ENCODE measurements at places on chromosomes 4 and X. TPM values are rescaled to one million over a fixed set of nuclear protein-coding genes. Genes with fewer than 3 reads are reported as not detected.

DNA sequence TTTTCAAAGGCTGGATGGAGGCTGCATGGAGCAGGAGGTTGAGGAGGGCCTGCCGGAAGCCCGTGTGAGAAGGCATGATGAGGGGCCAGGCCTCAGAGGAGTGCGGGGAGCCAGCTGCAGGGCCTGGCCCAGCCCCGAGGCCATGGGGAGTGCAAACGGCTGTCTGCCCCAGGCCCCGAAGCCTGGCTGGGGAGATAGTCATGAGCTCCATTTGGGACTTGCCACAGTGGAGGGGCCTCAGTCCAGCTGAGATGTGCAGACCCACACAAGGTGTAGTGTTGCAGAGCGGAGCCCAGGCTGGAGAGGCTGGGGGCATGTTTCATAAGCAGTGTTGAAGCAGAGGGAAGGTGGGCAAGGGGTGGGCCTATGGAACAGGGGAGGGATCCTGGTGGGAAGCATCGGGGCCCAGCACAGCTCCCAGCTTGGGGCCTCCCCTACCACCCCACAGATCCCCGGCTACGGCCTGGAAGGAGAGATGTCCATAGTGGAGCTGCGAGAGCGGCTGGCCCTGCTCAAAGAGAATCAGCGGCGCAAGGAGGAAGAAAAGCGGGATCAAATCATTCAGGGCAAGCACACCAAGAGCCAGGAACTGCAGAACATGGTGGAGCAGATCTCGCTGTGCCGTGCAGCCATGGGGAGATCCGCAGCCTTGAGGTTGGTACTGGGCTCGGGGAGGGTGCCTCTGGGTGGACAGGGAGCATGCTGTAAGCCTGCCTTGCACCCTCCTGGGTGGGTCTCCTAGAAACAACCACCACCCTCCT is 9.1 kb upstream of the RNF4 start:
- no peak for ATAC-seq

DNA sequence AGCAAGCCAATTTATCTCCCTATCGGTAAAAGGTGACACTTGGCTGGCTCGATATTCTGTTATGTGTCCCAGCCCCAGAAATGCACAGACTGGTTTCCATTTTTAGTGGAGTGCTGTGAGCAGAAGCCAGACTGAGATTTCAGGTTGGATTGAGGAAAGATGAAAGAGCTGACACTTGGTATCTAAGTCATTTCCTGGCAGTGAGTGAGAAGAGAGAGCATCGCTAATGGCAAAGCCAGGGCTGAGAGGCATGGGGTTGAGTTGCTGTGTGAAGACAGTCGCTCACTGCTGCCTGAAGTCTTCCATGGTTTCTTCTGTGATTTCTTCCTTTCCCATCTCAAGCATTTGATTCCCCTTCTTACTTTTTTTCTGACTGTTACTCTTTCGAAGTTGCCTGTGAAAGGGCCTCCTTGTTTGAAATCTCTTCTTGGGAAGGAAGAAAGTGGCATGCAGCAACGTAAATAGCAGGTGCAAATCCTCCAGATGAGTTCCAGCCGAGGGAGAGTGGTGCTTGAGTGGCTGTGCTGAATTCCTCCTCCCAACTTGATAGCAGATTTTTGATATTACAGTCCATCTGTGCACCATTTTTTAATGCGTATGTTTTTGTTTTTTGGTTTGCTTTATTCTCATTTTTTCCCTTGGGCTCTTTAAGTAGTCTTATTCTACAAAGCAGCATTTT is 109.2 kb upstream of the LIMCH1 start:
- ATAC-seq, result no peak

DNA sequence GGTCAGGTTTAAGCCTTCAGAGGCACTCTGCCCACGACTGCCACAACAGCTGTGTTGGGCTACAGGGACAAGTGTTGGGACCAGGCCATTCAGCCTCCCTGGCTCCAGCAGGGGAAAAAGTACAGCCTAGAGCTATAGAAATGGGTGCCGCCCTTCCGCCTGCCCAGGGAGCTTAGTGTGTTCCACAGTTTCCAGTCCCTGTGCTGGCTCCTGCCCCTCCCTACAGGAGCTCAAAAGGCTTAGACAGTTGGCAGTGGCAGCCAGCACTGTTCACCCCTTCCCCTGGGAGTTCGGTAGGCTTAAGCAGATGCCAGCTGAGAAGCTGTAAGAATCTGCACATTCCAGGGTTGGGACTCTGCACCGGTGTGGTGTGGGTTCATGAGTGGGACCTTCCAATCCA is 408.2 kb upstream of the INTU start:
- no peak for ATAC-seq

Gene SMARCA1
- total RNA-seq, result 6.6 TPM

Gene ANK2
- total RNA-seq, result 1.6 TPM

DNA sequence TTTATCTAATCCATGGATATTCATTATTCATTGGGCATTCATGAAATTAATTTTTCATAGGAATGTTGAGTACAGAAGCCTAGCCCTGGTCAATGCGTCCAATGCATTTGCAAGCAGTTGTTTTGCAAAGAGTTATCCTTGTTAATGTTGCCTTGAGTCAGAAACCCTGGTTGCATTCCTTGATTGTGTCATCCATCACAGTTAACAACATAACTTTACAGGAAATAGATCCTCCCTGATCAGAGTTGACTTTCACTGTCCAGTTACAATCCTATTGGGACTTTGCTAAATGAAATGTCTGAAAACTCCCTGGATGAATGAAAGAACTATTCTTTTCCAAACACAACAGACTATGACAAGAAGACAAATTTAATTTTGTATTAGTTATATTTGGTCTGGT is 924.3 kb upstream of the SLIT2 start:
- no peak for ATAC-seq

DNA sequence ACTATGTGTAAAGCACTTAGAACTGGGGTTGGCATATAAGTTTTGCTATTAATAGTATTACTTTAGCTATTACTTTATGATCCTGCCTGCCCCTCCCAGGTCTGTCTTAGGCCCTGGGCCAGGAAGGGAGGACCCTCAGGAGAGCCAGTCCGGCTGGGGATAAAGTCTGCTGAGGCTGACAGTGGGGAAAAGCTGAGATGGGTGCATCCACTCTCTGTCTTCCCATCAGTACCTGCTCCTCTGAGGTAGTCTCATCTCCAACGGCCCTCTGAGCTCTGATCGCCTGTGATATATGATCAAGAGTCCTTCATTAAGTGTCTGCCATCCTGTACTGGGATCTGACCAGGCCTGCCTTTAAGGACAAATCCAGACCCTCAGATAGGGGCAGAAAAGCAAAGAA is 156.5 kb upstream of the PJA1 start:
- no peak for ATAC-seq

GRCh38 chr4:48268956-48269860 is at the start of gene TEC:
TSS of gene TEC (minus strand) at chr4:48269838. CDS start at chr4:48228614, 41,224 bp downstream.
- peak; percentile 65 for ATAC-seq

Gene GTPBP6
- 35.3 TPM for total RNA-seq

Measured in esophagus mucosa (tissue), 1 donor.